ENCODE measurements at places on chromosomes 5 and 9.

DNA sequence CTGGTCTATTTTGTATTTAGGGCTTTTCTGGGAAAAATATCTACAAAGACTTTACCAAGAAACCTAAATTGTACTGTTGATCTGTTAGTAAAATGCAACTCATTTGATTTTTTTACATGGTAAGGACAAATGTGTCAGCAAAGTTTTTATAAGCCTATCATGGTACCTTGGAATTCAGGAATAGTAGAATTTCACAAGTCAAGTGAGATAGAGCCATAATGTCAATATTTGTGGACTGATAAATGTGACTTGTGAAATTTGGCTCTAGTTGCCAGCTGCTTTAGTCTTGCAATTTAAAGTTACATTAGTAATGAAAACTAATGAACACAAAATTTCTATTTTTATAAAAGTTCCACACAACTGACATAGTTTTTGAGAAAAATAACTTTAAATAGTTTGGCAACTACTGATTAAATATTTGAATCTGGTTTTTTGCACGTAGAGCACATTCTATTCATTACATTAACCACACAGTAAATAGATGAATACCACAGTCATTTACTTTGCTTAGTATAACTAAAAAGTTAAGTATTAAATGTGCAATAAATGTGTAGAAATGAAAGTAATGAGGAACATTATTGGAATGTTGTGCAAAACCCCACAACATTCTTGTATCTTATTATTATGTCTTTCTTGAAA, 41.2 kb upstream of the RIOK2 start:
- no peaks in the 10 kb centered on the region for H3K36me3 ChIP-seq
- no peak overlapping the region for H3K27ac ChIP-seq
- no peaks in the 10 kb centered on the region for H3K27me3 ChIP-seq
- DNase-seq: no peak
- no peak overlapping the region for H3K4me3 ChIP-seq

DNA sequence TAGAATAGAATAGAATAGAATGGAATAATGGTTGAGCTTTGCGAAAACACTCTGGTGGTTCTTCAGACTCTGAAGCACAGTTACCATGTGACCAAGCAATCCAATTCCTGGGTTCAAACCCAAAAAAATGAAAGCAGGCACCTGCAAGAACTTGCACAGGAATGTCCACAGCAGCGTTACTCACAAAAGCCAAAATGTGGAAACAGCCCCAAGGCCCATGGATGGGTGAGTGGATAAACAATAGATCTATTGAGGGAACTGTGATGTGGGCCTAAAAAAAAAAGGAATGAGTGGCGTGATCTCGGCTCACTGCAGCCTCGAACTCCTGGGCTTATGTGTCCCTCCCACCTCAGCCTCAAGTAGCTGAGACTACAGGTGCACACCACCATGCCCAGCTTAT, 21.4 kb upstream of the TMEM250 start:
- H3K36me3 ChIP-seq: no peaks in the 10 kb centered on the region
- peaks cover 15% of the 10 kb centered on the region for H3K4me1 ChIP-seq
- H3K27ac ChIP-seq: no peak overlapping the region
- no peak for DNase-seq

GRCh38 chr5:130222573-130222972, 318.3 kb downstream of the CHSY3 start:
- no peaks in the 10 kb centered on the region for H3K27me3 ChIP-seq
- no peaks in the 10 kb centered on the region for H3K36me3 ChIP-seq
- H3K27ac ChIP-seq: no peak overlapping the region
- no peak for DNase-seq

DNA sequence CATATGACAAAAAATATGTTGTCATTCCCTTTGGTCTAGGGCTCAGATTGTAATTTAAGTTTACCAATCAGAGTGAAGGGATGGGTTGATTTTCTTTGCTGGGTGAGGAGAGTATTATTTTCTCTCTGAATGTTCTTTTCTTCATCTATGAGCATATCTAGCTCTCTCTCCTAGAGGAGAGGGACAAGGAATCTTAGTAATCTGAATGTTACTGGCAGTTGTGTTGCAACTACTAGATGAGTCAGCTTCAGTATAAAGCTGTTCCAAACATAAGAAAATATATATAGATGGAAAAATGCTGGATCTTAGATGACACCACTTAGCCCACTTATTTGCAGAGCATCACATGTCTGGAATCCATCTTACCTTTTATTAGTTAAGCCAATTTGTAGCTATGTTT, 259.3 kb downstream of the TUSC1 start:
- no peak for DNase-seq
- no peak overlapping the region for H3K4me3 ChIP-seq
- H3K36me3 ChIP-seq: no peaks in the 10 kb centered on the region
- H3K4me1 ChIP-seq: no peaks in the 10 kb centered on the region

GRCh38 chr5:72720205-72720604, 96.3 kb upstream of the TNPO1 start:
- no peak overlapping the region for H3K4me3 ChIP-seq
- H3K36me3 ChIP-seq: no peaks in the 10 kb centered on the region
- H3K4me1 ChIP-seq: no peaks in the 10 kb centered on the region
- DNase-seq: no peak
- H3K27me3 ChIP-seq: no peaks in the 10 kb centered on the region

Data from HCT116 (cell line).